ENCODE measurements at places on chromosomes 12 and 14. TPM values are rescaled to one million over a fixed set of nuclear protein-coding genes. Genes with fewer than 3 reads are reported as not detected.
A peak's percentile ranks its signal among the peaks of the same experiment; 100 is the strongest.

Gene NPFF
- total RNA-seq = not detected

Gene YLPM1
- total RNA-seq = 32.3 TPM

Gene TMBIM6
- 441 TPM for total RNA-seq

Gene OR4E2
- not detected for total RNA-seq

Gene HOXC6
- total RNA-seq = 0.05 TPM

Gene TAS2R10
- total RNA-seq = 0.17 TPM

Gene POLE2
- 13.9 TPM for total RNA-seq

Gene CRACR2A
- total RNA-seq = 8.8 TPM

GRCh38 chr14:68897559-68898155 is 81.4 kb downstream of the ACTN1 start:
- no peak for DNase-seq

- peak; percentile 99 for DNase-seq
Measured at GRCh38 chr12:6336079-6336888, 5.6 kb downstream of the TNFRSF1A start.

- peak; percentile 65 for DNase-seq
Measured at GRCh38 chr12:45730348-45731189, 1.1 kb downstream of the ARID2 start.

- no peak for DNase-seq
Measured at GRCh38 chr12:12486661-12487240, 75.9 kb downstream of the DUSP16 start.

DNA sequence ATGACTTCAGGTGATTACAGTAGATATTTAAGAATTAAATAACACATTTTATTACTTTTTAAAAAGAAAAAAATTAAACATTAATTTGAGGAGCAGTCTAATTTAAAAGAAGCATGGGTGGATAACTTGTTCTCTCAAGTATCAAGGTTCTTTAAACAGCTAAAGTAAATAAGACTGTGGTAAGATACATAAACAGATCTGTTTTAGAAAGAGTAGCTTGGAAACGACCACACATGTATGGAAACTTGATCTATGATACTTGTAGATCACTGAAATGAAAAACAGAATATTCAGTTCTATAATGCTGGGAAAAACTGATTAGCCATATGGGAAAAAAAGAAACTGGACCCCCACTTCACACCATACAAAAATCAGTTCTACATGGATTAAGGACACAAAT is 36.0 kb downstream of the TC2N start:
- no peak for DNase-seq

DNA sequence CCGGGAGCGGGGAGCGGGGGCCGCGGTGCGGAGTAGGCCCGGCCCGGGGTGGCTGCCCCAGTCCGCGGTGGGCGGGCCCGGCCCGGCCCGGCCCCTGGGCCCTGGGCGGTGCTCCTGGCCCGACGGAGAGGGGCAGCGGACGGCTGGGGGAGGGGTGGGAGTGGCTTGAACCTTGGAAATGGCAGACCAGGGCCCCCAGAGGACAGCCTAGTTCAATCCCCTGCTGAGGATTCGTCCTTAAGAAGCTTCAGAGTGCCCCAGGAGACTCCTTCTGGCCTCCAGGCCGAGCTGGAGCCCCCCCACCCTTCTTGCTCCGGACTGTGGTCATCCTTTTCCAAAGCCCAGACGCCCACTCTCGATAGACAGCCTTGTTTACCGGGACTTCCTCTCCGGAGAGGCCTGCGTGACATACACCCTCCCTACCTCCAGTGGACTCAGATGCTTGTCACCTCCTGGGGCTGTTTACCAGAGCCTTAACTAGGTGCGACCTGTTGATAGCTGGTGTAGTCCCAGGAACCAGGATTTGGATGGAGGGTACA is 458 bp downstream of the KHNYN start:
- peak; percentile 78 for DNase-seq

- no peak for DNase-seq
Measured at GRCh38 chr12:105773471-105773870, 365.3 kb downstream of the NUAK1 start.

DNA sequence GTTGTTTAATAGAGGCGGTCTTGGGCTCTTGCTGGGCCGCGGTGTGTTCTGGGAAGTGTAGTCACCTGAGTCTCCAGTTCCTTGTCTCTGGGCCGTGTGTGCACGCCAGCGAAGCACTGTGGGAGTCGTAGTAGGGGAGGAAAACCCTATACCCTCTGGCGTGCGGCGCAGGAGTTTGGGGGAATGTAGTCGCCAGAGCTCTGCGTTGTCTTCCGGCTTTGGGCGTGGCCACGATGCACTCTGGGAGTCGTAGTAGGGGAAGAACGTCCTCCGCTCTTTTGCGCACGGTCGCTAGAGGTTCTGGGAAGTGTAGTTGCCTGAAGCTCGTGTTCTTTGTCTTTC is 726 bp upstream of the ZNF140 start:
- peak; percentile 100 for DNase-seq

DNA sequence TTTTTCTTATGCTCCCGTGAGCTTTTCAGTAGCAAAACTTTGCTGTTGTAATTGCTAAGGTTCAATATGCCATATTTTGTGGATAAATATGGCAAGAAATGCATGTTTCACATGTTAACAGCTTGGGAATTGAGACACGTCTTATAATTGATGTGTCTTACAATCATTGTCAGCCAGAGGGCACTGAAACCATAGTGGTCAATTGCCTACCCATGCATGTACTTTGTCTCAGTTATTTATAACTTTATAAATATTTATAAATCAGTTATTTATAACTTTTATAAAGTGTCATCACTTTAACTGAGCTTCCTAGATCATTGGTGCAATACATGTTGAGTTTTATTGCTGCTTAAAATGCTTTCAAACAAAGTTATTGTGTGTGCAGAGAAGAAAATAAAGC is 82.0 kb downstream of the CATSPERB start:
- DNase-seq = peak; percentile 60

DNA sequence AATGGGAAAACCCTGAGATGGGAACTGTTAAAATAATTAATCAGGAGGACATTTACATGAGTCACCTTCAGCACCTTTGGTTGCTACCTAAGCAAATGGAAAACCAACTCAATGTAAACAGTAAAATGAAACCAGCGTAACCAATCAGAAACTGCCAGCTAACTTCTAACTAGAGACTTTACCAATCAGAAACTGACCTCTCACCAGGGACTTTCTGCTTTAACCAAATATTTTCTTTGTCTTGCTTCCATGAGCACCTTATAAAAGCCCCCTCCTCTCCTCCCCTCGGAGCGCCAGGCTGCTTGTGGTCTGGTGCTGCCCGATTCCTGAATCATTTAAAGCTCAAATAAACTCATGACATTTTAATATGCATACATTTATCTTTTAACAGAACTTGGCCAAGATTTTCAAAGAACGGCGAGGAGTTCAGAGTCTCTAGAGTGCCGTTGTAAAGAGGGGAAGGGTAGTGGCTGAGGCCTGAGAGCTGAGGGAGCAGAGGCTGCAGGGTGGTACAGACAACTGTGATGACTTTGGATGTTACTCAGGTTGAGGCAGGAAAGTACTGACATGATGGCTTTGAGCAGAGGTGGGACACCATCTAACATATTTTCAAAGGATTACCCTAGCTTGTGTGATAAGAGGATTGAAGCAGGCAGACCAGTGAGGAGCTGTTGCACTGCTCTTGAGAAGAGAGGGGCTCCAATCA is 183.6 kb downstream of the CRADD start:
- DNase-seq = no peak

GRCh38 chr14:89367779-89368120 is 49.3 kb downstream of the FOXN3 start:
- DNase-seq = no peak

DNA sequence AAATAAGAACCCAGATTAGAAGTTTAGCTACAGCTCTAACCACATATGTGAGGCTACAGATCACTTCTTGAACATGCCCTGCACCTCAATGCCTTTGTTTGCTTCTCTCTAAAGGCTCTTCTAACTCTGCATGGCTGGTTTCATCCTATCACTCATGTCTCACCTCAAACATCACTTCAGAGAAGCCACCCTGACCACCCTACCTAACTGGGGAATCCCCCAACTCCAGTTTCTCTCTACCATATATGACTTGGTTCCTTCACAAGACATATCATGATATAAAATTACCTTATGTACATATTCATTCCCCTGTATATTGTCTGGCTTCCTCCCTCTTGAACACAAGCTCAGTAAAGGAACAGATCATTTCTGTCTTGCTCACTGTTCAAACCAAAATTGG is 250.2 kb upstream of the GRIP1 start:
- DNase-seq = no peak

- peak; percentile 27 for DNase-seq
Measured at GRCh38 chr14:80491131-80491530, 279.8 kb upstream of the DIO2 start.

- no peak for DNase-seq
Measured at GRCh38 chr12:47832263-47832933, 12.7 kb upstream of the HDAC7 start.

GRCh38 chr12:104975587-104976343 is 10.4 kb upstream of the NOPCHAP1 start:
- DNase-seq = no peak

DNA sequence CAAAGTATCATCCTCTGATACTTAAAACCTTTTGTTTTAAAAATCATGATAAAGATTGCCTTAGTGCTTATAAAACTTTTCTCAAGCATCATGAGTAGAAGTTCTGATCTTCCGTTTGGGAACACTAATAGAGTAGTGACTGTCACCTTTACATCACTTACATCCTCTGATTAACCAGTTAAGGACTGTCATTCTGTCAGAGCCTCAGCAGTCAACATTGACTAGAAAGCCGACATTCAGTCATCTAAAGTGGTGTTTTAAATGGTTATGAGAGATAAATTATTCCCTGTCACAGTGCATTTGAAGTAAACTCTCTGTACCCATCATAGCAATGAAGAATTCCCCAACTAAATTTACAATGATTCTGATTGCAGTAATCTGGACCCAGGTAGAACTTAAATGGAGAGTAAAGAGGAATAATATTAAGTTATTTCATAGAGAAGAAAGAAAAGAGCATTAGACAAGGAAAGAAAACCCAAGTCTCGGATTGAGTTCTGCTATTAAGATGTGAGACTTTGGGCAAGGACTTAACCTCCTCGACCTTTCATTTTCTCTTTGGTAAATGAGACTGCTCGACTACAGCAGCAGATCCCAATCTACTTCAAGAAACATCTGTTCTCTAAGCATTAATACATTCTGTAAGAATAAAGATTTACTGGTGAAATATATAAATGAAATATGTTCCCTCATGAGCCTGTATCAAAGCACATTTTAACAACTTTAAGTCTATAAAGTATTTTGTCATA is 563.9 kb upstream of the LMO3 start:
- DNase-seq = no peak

Data from dermis blood vessel endothelial cell (primary cell).